ENCODE measurements at places on chromosomes 1 and 21.

DNA sequence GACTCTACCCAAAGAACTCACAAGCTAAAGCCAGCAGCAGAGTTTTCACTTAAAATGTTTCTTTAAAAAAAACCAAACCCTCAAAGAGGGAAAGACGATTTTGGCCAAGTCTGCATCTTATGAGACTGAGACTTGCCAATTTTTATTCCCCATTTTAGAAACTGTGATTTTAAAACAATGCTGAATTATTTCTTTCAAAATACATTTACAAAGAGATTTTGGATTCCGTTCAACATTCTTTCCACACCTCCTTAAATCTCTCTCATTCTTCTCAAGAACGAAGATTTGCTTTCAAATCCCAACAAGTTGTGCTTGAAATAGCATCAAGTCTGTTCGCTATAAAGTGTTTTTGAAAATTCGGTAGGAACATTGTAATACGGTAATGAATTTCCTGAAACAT, 133.9 kb upstream of the VANGL1 start:
- H3K4me1 ChIP-seq = no peaks in the 10 kb centered on the region
- H3K27me3 ChIP-seq = no peaks in the 10 kb centered on the region
- H3K36me3 ChIP-seq = no peaks in the 10 kb centered on the region
- H3K4me3 ChIP-seq = no peak overlapping the region

DNA sequence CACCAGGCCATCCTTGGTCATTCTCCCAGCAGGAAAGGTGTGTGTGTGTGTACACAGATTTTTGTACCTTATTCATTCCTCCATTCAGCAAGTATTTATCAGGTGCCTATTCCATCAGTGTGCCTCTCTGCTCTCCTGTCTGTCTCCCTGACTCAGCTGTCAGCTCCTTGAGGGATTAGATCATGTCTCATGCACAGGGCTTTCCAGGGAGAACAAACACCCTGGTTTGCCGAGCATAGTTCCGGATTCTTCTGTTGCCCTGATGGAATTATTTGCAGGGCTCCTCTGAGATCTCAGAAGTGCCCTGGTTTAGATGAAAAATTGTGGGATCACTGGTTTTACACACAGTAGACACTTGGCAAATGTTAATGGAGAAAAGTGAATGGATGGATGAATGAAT, 8.1 kb upstream of the SDHB start:
- H3K4me3 ChIP-seq = no peak overlapping the region
- H3K36me3 ChIP-seq = no peaks in the 10 kb centered on the region
- H3K4me1 ChIP-seq = no peaks in the 10 kb centered on the region
- H3K27ac ChIP-seq = no peak overlapping the region
- H3K27me3 ChIP-seq = no peaks in the 10 kb centered on the region

DNA sequence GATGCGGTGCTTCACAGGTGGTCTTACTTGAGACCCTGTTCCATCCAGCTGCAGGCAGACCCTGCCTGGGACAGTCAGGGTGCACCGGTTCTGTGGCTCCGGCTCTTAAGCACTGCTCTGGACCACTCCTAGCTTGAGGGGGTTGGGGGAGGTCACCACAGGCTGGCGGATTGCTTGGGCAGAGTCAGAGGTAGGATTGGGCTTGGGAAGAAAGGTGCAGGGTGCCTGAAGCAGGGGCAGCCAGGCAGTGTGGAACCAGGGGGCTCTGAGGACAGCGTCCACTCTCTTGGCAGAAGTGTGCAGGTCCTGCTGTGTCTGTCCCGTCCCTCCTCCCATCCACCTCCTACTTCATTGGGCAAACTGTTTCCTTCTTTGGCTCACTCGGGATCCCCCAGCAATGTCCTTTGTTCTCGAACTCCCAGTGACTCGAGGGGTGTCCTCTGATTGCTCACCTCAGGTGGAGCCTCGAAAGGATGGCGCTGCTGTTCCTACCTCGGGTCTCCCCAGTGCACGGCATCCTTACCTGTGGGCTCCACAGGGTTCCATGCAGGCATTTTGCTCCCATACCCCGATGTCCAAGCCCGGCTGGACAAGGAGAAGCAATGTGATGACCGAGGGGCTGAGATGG, 1.7 kb downstream of the PDXK start:
- no peak overlapping the region for H3K27ac ChIP-seq
- H3K4me1 ChIP-seq = peaks cover 17% of the 10 kb centered on the region
- no peaks in the 10 kb centered on the region for H3K27me3 ChIP-seq
- H3K4me3 ChIP-seq = peak overlapping the region; percentile 68

GRCh38 chr21:42006765-42007164, 3.4 kb downstream of the ZBTB21 start:
- H3K4me1 ChIP-seq = peaks cover 11% of the 10 kb centered on the region
- no peaks in the 10 kb centered on the region for H3K27me3 ChIP-seq
- no peaks in the 10 kb centered on the region for H3K36me3 ChIP-seq
- no peak overlapping the region for H3K27ac ChIP-seq

DNA sequence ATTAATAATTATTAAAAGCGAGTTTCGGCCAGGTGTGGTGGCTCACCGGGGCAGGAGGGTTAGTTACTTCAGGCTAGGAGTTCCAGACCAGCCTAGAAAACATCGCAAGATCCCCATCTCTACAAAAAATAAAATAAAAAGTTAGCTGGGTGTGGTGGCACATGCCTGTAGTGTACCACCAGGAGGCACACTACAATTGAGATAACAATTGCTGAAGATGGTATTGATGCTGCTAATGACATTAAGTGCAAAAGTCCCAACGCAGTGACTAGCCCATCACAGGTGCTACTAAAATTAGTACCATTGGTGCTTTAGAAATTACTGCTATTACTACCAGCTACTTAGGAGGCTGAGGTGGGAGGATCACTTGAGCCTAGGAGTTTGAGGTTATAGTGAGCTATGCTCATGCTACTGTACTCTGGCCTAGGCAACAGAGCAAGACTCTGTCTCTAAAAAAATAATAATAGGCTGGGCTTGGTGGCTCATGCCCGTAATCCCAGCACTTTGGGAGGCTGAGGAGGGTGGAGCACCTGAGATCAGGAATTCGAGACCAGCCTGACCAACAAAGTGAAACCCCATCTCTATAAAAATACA, 156.6 kb downstream of the GREM2 start:
- no peak overlapping the region for H3K27ac ChIP-seq
- H3K4me1 ChIP-seq = no peaks in the 10 kb centered on the region

- no peak within 1 kb of the TSS for H3K27ac ChIP-seq
- no peaks in the 10 kb centered on the region for H3K4me1 ChIP-seq
- no peaks in the 10 kb centered on the region for H3K27me3 ChIP-seq
- H3K4me3 ChIP-seq = no peak within 1 kb of the TSS
These were observed at the start of gene SELP for GRCh38 chr1:169630006-169630405. Gene SELP (minus strand): TSS chr1:169630124. CDS start chr1:169630074, 50 bp downstream.

DNA sequence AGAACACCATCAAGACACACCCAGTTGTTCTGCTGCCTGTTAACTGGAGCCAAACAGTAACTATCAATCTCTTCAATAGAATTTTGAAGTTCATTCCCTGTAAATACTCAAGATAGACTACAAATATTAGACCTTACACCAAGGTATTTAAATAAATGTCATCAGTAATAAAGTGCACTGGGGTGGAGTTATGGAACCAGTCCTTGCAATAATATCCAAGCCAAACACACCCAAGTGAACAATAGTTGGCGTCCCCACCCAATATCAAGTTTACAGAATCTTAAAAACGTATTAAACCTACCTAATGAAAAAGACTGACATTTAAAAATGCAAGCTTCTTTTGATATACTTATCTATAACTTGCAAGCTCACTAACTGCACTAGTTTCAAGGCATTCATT, 2.7 kb downstream of the SERBP1 start:
- no peaks in the 10 kb centered on the region for H3K27me3 ChIP-seq
- H3K4me3 ChIP-seq = peak overlapping the region; percentile 99
- DNase-seq = no peak
- no peak overlapping the region for H3K27ac ChIP-seq
- peaks cover 26% of the 10 kb centered on the region for H3K36me3 ChIP-seq

DNA sequence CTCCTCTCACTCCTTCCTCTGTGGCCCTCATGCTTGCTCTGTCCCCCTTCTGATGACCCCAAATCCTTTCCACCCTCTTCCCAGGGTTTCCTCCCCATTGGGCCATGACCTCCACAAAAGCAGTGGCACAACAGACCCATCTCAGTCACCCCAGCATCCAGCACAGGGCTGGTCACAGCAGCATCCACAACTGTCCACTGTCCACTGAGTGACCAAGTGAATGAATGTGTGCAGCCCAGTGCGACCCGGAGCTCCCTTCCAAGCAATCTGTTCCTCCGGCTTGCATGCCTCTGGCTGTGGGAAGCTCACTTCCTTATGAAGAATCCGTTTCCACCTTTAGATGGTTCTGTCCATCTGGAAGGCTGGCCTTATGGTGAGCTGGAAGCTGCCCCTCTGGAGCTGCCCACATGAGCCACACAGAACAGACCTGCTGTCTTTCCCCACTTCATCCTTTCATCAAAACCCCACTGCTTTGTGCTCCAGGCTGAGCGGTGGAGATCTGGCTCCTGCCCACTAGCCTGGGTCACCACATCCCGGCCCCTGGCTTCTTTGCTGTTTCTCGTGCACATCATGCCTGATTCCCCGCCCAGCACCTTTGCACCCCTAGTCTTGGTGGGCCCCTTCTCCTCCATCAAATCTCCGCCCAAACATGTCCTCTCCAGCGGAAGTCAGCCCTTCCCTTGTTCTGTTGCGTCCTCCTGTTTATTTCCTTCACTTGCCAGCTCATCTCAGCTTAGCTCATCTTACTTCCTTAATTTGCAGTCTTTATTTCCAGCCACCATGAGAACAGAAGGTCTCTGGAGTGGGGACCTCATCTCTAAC, 56.4 kb downstream of the EDN2 start:
- H3K4me3 ChIP-seq = no peak overlapping the region
- no peaks in the 10 kb centered on the region for H3K27me3 ChIP-seq
- H3K4me1 ChIP-seq = no peaks in the 10 kb centered on the region
- H3K27ac ChIP-seq = no peak overlapping the region
- no peak for DNase-seq

DNA sequence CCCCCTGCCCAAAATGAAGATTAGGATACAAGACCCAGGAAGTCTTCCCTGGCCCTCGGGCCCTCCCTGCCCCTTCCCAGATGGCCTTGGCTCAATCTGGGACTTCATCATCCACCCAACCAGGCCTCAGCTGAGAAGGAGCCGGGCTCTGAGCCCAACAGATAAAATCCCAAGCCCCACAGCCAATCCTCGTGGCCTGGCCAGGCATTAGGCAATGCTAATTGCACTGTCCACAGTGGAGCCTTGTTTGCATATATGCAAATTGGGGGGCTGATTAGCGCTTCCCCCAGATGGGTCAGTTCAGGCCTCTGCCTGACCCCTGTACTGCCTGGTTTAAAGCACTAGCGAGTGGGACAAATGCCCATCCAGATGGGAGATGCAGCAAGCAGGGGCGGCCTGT, 34.9 kb downstream of the IGSF21 start:
- H3K36me3 ChIP-seq = no peaks in the 10 kb centered on the region
- no peaks in the 10 kb centered on the region for H3K4me1 ChIP-seq
- no peak overlapping the region for H3K27ac ChIP-seq
- no peak overlapping the region for H3K4me3 ChIP-seq
- DNase-seq = no peak

DNA sequence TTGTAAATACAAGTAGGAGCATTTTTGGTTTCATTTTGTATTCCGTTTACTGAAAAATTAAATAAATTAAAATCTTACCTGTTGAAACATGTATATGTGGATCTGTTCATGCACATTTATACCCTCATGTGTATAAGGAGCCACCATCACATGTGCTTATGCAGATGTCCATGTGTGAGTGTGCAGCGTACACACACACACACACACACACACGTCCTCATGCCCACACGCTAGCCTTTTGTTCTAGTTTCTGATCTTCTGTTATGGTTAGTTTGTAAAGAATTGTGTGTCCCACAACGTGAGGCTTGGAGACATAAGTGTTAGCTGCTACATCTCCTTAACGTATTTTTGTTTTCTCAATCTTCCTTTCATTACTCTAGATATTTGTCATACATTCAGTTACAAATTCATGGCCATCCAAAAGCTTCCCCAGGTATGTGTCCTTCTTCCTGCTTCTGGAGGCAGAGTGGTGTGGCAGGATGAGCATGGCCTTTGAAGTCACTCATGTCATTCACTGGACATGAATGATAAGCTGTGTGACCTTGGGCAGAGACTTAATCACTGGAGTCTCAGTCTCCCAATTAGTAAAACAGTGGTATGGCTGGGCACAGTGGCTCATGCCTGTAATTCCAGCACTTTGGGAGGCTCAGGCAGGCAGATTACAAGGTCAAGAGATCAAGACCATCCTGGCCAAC, 54.6 kb downstream of the TENT5C start:
- H3K4me1 ChIP-seq = peaks cover 85% of the 10 kb centered on the region
- DNase-seq = no peak
- H3K36me3 ChIP-seq = no peaks in the 10 kb centered on the region
- H3K27me3 ChIP-seq = no peaks in the 10 kb centered on the region
